ENCODE measurements at places on chromosomes 11 and 22.

DNA sequence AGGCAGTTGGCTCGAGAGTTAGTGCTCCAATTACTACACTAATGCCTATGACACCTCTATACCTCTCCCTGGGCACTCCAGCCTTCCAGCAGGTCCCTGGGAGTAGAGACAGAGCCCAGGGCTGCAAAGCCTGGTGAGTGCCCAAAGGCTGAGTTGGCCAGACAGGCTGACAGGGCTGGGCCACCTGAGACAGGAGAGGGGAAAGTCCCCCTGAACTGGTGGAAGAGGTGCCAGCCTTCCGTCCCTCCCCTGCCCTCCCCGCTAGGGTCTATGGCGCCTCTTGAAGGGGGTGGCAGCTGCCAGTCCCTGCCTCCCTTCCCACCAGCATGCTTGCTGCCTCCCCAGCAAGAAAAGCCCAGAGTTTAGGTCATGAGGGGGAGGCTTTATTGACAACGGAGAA lies 3.0 kb downstream of the KCNJ11 start:
- no peak for DNase-seq

GRCh38 chr22:37804881-37805809 lies 2.6 kb upstream of the GCAT start:
- DNase-seq = peak; percentile 89

- DNase-seq = peak; percentile 73
Measured at GRCh38 chr11:62439785-62440602, 21.2 kb downstream of the SCGB1A1 start.

GRCh38 chr22:49617866-49618676 lies 209.6 kb downstream of the BRD1 start:
- no peak for DNase-seq

- DNase-seq = no peak
Measured at GRCh38 chr22:24030186-24030702, 19.1 kb downstream of the CABIN1 start.

- DNase-seq = no peak
Measured at GRCh38 chr11:27650988-27651387, 49.3 kb downstream of the BDNF start.

DNA sequence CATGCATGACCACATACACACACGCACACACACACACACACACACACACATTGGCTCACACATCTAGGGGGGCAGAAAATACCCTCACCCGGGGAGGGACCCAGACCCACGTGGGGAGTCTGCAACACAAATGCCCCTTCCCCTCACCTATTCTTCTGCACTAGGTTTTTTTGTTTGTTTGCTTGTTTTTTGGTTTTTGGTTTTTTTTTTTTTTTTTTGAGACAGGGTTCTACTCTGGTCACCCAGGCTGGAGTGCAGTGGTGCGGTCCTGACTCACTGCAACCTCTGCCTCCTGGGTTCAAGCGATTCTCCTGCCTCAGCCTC lies 28.4 kb downstream of the WEE1 start:
- no peak for DNase-seq
